MG63 (cell line): ENCODE measurements at places on chromosomes 11 and 22.

- DNase-seq = no peak
Measured at GRCh38 chr11:95985174-95985808, 61.4 kb upstream of the MTMR2 start.

DNA sequence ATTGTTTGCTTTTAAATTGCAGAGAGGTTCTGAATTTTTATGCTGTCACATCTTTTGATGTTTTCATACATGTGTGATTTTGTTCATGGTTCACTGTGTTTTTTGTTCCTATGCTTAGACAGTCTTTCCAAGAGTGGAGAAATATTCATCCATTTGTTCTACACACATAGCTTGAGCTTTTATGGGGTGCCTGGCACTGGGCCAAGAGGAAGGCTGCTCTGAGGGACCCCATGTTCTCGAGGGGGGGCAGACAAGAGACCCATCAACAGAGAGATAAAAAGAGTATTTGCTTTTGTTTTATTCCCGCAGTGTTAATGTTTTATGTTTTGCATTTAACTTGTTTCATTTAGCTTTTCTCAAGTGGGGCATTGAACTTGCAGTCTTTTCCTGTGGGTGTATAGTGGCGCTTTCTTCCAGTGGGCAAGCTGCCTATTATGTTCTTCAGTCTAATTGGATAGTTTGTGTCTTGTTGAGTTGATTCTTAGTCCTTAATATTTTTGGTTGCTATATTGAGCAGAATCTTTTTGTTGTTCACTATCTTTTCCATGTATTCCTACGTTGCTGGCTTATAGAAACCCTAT is 57.7 kb downstream of the CABIN1 start:
- DNase-seq = no peak

DNA sequence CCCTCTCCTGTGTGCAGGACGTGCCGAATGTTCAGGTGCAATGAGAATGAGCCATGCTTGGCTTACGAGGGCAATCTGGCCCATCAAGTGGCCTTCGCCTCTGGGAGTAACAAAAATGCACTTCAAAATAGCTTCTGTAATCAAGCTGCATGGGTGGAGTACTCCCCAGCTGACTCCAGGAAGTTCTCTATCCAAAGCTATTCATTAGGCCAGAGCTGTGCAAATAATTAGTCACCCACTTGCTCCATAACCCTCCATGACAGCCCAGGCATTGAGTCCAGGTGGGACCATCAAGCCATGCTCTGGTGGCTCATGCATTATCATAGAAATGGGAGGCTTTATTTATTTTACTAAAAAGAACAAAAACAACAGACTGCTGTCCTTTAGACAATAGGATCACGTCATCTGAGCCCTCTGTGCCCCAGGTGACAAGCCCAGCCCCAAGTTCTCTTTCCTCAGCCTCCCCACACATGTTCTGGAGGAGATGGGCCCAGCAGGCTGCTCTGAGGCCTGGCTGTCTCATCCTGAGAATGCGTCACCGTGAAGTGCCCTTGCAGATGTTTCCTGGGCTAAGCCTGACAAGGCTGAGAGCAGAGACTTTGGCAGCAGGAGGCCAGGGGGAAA is 244.7 kb downstream of the ETS1 start:
- peak; percentile 83 for DNase-seq

- DNase-seq = peak; percentile 43
Measured at GRCh38 chr22:39820256-39820655, 73.3 kb downstream of the ENTHD1 start.

DNA sequence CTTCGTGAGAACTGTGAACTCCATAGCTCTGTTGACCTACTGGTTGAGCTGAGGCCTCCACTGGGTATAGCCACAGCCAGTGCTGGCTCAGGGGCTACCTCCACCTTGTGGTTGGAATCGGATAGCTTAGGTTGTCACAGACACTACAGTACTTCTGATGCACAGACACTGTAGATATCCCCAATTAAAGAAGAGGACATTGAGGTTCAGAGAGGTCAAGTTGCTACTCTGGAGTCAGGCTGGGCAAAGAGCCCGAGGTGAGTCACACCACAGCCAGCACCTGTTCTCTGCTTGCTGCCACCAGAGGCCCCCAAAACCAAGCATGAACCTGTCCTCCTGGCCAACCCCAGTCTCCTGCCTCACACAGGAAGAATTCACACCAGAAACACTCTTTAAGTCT is 5.4 kb downstream of the UFD1 start:
- DNase-seq = peak; percentile 49

DNA sequence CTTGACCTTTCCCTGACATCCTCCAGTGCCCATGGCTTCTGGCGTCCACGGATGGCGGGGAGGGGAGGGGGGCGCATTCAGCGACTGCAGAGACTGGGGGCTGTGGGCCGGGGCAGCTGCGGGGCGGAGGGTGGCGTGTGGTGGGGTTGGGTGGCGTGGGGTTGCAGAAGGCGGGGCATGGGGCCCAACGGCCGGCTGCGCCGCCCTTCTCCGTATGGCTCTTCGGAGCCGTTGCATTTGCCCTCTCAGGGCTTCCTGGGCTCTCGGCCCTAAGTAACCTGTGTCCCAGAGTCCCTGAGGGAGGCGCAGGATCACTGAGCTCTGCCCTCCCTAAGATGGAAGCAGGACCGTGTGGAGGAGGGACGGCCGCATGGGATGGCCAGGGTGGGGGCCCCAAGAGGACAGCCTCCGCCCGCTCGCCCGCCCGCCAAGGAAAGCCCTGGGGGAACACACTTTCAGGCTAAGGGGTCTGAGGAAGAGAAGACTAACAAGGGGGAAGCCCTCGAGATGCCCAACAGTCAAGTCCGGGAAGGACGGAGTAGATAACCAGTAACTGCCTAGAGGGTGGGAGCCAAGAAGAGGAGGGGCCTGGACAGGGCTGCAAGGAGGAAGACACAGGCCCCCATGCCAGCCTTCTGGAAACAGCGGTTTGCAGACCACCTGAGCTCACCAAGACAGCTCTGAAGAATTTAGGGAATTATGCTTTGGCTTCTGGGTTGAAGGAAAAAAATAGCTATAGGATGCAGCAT is 9.2 kb upstream of the AIFM3 start:
- no peak for DNase-seq

DNA sequence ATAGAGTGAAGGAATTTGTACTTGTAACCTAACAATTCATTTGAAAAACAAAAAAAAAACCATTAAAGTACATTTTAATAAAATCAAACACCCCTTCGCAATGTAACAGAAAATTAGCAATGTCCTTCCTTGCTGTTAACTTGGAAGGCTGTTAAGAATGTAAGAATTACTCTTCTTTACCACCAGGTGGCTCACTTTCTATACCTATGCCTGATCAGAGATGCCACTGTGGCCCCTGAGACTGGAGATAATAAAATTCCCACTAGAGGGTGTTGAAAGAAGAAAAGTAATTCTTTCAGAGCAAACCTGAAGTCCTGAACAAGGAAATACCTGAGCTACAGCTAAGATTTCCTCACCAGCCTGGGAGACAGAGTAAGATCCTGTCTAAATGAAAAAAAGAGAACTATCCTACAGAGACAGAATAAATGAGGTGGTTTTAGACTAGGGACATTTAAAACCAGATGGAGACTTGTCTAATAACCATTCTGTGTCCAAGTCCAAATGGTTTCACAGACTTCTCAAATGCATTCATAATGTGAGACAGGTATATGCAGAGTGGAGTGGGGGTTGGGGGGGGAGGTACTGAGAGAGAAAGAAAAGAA is 1089.3 kb downstream of the FAM181B start:
- peak; percentile 8 for DNase-seq
